ENCODE measurements at places on chromosomes 5 and 9.

DNA sequence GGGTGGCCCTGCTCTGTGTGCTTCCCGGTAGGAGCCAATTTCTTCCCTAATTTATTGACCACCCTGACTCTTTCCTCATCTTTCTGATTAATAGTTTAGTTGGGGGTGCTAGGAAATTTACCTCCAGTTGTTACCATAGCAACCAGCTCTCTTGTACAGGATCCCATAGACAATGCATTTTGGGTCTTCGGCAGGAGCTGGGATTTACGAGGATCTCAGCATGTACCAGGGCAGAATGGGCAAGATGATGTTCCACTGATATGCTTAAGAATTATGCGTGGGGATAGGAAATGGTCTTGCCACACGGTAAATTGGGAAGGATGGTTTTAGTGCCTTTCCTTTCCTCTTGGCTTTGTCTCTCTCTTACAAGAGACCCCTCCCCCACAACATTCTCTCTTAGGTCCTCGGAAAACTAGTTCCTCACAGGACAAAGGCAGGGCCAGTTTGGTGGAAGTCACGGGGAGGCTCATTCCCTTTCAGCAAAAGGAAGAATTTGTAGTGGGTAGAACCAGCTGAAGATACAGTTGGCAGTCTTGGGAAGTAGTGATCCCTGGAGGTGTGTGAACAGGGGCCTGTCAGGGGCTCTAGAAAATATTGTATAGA, 133.4 kb upstream of the SHB start:
- no peak for DNase-seq

DNA sequence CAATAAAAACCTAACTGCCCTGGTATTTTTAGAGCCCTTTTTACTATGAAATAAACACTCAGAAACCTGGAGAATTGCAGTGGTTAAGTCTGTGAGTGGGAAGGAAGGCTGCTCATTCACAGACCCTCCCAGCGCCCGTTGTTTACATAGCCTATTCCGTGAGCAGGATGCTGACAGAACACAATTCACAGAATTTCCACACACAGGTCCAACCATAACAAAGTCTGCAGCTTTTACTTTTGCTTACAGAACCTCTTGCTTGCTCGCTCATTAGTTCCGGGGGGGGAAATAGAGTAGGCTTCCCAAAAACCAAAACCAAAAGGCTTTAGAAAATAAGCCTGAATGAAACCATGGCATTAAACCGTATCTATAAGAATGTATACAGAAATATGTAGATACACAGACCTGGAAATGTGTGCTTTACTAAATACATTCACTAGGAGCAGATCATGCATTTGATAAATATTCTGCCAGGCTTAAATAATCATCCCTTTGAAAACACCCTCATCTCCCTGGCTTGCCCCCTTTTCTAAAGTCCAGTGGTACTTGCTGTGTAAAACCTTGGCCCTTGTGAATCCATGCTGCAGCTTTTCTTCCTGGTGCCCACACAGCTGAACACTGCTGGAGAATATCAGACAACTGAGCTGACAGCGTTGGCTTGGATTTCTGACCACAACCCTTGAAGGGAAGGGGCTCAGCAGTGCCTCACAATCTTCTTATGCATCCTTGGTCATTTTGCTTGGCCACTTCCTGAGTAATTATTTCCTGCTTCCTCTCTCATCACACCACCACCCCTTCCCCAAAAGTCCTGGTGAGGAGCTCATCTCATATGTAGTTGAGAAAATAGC, 128.0 kb downstream of the FANCC start:
- peak; percentile 74 for DNase-seq

- no peak for DNase-seq
These were observed 598.1 kb downstream of the DNAH5 start for GRCh38 chr5:13346401-13346800.

DNA sequence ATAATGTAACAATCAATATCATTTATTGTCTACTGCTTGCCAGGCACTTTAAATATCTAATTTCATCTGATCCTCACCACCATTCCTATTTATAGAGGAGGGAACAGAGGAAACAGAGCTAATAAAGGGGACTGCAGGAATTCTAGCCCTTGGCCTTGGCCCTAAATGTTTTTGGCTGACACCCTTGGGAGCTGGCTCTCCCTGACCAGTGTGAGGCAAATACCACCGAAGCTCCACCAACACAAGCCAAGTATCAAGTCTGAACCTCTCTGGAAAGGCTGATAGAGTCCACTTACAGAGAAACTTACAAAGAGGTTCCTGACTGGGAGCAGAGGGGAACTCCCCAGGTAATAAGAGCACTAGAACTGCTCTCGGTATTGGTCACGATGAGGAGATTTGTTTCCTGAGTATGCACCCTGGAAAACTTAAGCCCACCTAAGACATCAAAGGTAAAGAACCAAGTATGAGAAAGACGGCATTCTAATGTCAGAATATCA, 243.1 kb upstream of the PANK3 start:
- no peak for DNase-seq

GRCh38 chr9:18824095-18824666, 208.8 kb downstream of the SAXO1 start:
- no peak for DNase-seq

GRCh38 chr5:150989695-150990094, 30.7 kb upstream of the GPX3 start:
- DNase-seq = no peak

Measured in fibroblast of skin of back (primary cell).